ENCODE measurements at places on chromosomes 12 and 14.

- no peak overlapping the region for H3K4me3 ChIP-seq
- H3K27me3 ChIP-seq = no peaks in the 10 kb centered on the region
- H3K4me1 ChIP-seq = no peaks in the 10 kb centered on the region
- no peaks in the 10 kb centered on the region for H3K36me3 ChIP-seq
- H3K27ac ChIP-seq = no peak overlapping the region
- no peak for DNase-seq
These were observed 572.8 kb upstream of the USP15 start for GRCh38 chr12:61687407-61687806.

DNA sequence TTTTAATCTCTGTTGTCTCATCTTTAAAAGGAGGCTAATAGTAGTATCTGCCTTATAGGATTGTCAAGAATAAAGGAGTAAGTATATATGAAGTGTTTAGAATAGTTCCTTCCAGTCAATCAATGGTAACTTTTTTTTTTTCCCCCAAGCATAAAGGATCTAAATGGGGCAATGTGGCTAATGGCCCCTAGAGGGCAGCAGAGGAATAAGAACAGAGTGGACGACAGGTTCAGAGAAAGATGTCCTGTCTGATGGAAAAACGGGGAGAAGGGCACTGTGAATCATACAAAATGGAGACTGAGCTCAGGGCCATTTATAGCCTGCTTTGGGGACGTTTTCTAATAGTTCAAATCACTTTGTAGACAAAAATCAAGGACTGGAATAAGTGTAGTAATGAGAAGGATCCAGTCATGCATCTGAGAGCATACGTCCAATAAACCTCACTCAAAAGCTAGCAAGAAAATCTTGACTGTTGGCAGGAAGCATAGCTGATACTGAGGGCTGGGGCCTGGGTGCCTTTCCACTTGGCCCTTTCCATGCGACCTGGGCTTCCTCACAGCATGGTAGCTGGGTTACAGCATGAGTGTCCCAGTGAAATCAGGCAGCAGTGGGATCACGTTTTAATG lies 51.3 kb downstream of the IFNG-AS1 start:
- H3K36me3 ChIP-seq = no peaks in the 10 kb centered on the region
- H3K27me3 ChIP-seq = no peaks in the 10 kb centered on the region
- H3K27ac ChIP-seq = no peak overlapping the region
- DNase-seq = peak; percentile 48

- peaks cover 4% of the 10 kb centered on the region for H3K36me3 ChIP-seq
- H3K27ac ChIP-seq = no peak overlapping the region
- H3K4me1 ChIP-seq = peaks cover 5% of the 10 kb centered on the region
- no peak overlapping the region for H3K4me3 ChIP-seq
- no peaks in the 10 kb centered on the region for H3K27me3 ChIP-seq
- peak; percentile 91 for DNase-seq
These were observed 140.5 kb downstream of the FOXN3 start for GRCh38 chr14:89276424-89276975.

DNA sequence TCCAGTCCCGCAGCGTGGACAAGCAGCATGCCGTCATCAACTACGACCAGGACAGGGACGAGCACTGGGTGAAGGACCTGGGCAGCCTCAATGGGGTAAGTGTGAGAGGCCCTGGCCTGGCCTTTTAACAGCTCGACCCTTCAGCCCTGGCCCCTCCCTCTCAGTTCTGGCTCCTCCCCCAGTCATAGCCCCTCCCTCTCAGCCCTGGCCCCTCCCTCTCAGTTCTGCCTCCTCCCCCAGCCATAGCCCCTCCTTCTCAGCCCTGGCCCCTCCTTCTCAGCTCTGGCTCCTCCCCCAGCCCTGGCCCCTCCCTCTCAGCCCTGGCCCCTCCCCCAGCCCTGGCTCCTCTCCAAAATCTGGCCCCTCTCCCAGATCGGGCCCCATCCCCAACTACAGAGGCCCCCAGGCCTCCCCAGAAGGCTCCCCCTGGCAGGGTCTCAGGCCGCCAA lies 11.2 kb downstream of the CEP170B start:
- no peak overlapping the region for H3K27ac ChIP-seq
- DNase-seq = no peak
- H3K4me1 ChIP-seq = peaks cover 12% of the 10 kb centered on the region
- no peak overlapping the region for H3K4me3 ChIP-seq

DNA sequence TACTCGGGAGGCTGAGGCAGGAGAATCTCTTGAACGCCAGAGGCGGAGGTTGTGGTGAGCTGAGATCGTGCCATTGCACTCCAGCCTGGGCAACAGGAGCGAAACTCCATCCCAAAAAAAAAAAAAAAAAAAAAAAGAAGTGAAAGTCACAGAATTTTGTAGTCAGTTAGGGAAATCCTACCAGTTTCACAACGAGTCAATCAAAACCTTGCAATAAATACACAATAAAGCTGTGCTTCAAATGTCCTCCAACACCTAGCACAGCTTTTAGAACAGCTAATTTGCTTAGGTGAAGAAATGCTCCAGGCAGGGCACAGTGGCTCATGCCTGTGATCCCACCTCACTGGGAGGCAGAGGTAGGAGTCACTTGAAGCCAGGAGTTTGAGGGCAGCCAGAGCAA lies 112.8 kb upstream of the ATF7IP start:
- H3K4me3 ChIP-seq = no peak overlapping the region
- no peaks in the 10 kb centered on the region for H3K27me3 ChIP-seq
- peaks cover 13% of the 10 kb centered on the region for H3K4me1 ChIP-seq
- no peaks in the 10 kb centered on the region for H3K36me3 ChIP-seq

DNA sequence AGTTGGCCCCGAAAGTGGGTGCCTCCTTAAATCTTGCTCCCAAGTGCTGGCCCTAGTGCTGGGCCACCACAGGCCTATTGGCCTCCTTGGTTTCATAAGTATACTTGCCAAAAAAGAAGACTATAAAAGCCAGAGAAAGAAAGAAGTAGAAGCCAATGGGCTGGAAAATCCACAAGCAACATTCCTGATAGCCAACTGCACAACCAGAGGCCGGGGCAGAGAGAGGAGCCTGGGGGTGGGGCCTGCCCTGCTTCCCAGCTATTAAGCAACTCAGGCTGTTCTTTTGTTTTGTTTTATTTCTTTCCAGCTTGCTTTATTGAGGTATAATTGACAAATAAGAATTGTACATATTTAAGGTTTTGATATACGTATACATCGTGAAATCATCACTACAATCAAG lies 177.2 kb upstream of the NTF3 start:
- no peak overlapping the region for H3K4me3 ChIP-seq
- peaks cover 14% of the 10 kb centered on the region for H3K4me1 ChIP-seq
- DNase-seq = peak; percentile 17
- H3K27ac ChIP-seq = no peak overlapping the region
- no peaks in the 10 kb centered on the region for H3K36me3 ChIP-seq

- H3K27ac ChIP-seq = no peak overlapping the region
- H3K27me3 ChIP-seq = peaks cover 13% of the 10 kb centered on the region
- peaks cover 19% of the 10 kb centered on the region for H3K4me1 ChIP-seq
- DNase-seq = peak; percentile 83
These were observed 563 bp upstream of the STXBP6 start for GRCh38 chr14:25050269-25051150.

DNA sequence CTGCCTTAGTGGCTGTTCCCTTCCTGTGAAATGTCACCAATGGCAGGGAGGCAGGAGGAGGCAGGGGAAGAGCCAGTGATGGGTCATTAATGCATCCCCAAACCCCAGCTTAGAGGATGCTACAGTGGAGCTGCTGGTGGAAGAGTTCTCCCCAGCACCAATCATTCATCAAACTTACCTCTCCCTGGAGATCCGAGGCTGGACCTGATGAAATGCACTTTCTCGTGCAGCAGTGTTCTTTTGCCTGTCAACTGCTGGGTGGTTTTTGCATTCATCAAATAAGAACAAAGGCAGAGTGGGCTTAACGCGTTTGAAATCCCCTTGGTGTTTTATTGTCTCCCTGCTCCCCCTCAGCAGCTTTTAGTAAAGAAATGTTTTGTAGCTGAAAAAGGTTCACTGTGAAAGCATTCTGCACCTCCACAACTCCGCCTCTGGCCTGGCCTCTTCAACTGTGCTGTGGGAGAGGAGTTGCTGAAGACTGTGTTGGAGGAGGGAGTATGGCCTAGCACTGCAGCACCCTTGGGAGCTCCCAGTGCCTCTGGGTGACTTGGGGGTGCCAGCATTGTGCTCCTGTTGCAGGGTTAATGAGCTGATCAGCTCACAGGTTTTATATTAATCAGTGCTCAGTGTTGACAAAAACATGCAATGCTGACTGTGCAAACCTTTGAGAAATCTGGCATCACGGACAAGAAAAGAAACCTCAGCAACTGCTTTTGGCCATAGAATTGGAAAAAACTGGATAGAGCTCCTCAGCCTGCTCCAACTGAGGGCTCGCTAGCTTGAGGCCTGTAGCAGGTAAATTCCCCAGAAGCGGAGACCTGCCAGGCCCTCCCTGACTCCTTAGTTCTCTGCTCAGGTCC lies 14.4 kb downstream of the TSPAN9 start:
- no peaks in the 10 kb centered on the region for H3K36me3 ChIP-seq
- H3K27ac ChIP-seq = no peak overlapping the region
- no peaks in the 10 kb centered on the region for H3K4me1 ChIP-seq
